ENCODE measurements at places on chromosomes 11 and 22. TPM values are rescaled to one million over a fixed set of nuclear protein-coding genes. Genes with fewer than 3 reads are reported as not detected.

DNA sequence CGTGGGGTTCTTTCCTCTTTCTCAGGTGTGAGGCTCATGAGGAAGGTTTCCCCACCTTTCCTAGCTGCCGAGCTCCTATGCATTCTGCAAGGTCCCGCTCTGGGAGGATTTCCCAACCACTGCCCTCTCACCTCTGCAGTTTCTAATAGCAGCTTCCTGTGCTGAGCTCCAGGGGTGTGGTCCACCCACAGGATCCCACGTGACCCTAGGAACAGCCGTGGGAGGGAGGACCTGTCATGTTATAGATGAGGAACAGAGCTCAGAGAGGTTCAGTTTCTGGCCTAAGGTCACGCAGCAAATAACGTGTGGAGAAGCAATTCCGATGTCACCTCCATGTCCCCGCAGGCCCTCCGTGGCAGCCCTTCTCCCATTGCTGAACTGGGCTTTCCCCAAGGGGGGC lies 38.5 kb downstream of the FLRT1 start:
- no peak for DNase-seq
- no peaks in the 10 kb centered on the region for H3K4me1 ChIP-seq

DNA sequence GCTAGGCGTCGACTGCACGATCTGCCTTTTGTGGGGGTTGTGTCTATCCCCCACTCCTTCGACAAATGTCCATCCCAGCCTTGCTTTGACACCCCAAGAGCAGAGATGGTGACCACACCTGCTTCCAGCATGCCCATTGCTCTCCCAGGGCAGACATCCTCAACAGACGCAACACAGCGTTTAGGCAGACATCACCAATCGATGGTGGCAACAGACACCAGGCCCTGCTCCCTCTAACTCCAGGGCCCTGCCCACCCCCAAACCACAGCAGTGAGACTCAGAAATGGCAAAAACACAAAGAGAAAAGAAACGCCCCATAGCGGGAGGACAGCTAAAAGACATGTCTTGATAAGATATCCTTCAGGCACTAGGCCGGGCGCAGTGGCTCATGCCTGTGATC lies 150.9 kb downstream of the CRYBB2 start:
- no peaks in the 10 kb centered on the region for H3K27me3 ChIP-seq
- H3K36me3 ChIP-seq: peaks cover 5% of the 10 kb centered on the region
- no peak overlapping the region for H3K4me3 ChIP-seq
- no peak for DNase-seq
- H3K4me1 ChIP-seq: no peaks in the 10 kb centered on the region

GRCh38 chr11:26137651-26138050 lies 194.3 kb upstream of the ANO3 start:
- H3K36me3 ChIP-seq: no peaks in the 10 kb centered on the region
- H3K4me1 ChIP-seq: no peaks in the 10 kb centered on the region
- no peak overlapping the region for H3K27ac ChIP-seq
- no peak overlapping the region for H3K4me3 ChIP-seq
- DNase-seq: no peak
- H3K27me3 ChIP-seq: no peaks in the 10 kb centered on the region

DNA sequence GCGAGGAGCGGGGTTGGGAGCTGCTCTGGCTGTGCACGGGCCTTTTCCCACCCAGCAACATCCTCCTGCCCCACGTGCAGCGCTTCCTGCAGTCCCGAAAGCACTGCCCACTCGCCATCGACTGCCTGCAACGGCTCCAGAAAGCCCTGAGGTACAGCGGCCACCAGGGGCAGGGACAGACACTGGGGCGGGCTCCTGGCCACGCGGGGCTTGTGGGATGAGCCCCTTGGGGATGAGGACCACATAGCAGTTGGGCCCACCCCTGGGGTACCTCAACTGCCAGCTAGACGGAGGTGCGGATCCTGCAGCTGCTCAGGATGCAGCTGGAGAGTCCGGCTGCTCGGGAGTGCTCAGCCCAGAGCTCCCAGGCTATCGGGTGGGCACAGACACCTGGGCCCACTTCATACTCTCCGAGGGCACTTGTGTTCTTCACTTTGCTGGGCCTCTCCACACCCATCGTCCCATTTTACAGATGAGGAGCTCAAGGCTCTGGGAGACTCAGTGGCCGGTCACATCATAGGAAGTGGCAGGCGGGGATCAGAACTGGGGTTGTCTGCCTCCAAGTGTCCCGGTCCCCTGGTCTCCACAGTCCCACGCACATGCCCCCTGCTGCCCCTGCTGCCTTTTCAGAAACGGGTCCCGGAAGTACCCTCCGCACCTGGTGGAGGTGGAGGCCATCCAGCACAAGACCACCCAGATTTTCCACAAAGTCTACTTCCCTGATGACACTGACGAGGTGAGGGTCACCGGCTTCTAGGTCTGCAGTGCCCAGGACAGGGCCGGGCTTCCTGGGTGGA lies 77.6 kb downstream of the MYO7A start:
- no peak overlapping the region for H3K4me3 ChIP-seq
- no peaks in the 10 kb centered on the region for H3K27me3 ChIP-seq
- H3K4me1 ChIP-seq: no peaks in the 10 kb centered on the region
- no peak overlapping the region for H3K27ac ChIP-seq
- DNase-seq: no peak

DNA sequence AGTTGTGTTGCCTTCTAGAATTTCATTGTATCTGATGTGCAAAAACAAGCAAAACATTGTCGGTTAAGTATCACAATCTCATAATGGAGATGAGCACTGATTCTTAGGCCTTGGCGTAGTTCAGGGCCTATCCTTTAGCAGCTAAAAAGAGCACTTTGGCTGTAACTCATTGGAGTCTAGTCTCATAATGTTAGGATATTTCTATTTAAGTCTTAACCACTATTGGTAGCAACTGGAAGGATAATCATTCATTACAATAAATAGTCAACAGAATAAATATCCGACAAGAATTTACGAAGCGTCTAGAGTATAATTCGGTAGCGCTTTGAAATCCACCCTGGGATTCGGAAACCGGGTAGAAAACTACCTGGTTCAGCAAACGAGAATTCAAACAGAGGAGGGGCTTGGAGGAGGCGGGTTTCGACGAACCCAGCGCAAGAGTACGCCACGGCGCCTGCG lies 461 bp upstream of the EED start:
- peaks cover 12% of the 10 kb centered on the region for H3K4me1 ChIP-seq
- H3K27me3 ChIP-seq: no peaks in the 10 kb centered on the region
- H3K27ac ChIP-seq: peak overlapping the region; percentile 98
- DNase-seq: no peak
- peaks cover 5% of the 10 kb centered on the region for H3K36me3 ChIP-seq

DNA sequence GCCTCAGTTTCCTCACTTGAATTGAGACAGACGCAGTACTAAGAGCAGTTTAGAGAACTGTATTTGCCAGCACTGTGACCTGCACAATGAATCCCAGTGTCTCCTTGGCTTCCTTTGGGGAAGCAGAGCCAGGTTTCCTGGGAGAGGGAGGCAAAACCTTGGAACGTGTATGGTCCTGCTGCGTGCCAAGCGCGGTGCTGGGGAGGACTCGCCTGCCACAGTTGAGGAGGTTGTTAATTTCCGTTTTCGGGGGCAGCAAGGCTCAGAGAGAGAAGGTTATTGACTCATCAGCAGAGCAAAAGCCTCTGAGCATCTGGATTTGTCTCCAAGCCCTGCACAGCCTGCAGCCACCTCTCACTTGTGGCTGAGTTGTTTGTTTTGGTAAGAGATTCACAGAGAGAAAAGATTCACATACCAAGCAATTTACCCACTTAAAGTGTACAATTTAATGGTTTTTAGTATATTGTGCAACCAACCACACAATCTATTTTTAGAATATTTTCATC lies 10.8 kb downstream of the SYT12 start:
- H3K27me3 ChIP-seq: no peaks in the 10 kb centered on the region
- DNase-seq: no peak
- H3K4me1 ChIP-seq: peaks cover 32% of the 10 kb centered on the region
- no peak overlapping the region for H3K27ac ChIP-seq
- no peak overlapping the region for H3K4me3 ChIP-seq

GRCh38 chr11:119081682-119082260 lies 2.9 kb upstream of the HMBS start:
- no peak for DNase-seq
- no peak overlapping the region for H3K27ac ChIP-seq
- peaks cover 19% of the 10 kb centered on the region for H3K36me3 ChIP-seq

- no peak for DNase-seq
- H3K36me3 ChIP-seq: no peaks in the 10 kb centered on the region
- no peaks in the 10 kb centered on the region for H3K4me1 ChIP-seq
- H3K27ac ChIP-seq: no peak overlapping the region
- no peak overlapping the region for H3K4me3 ChIP-seq
- H3K27me3 ChIP-seq: no peaks in the 10 kb centered on the region
Measured at GRCh38 chr11:56799691-56800210, 51.3 kb upstream of the OR9G4 start.

GRCh38 chr11:123431619-123432018 lies 1.6 kb downstream of the GRAMD1B start:
- no peak overlapping the region for H3K27ac ChIP-seq
- H3K4me3 ChIP-seq: peak overlapping the region; percentile 87
- no peak for DNase-seq
- no peaks in the 10 kb centered on the region for H3K27me3 ChIP-seq
- peaks cover 3% of the 10 kb centered on the region for H3K4me1 ChIP-seq
- H3K36me3 ChIP-seq: no peaks in the 10 kb centered on the region

- H3K4me3 ChIP-seq: no peak overlapping the region
- H3K4me1 ChIP-seq: no peaks in the 10 kb centered on the region
- H3K36me3 ChIP-seq: no peaks in the 10 kb centered on the region
- DNase-seq: no peak
Measured at GRCh38 chr11:17691550-17691949, 27.8 kb upstream of the MYOD1 start.

GRCh38 chr11:96798445-96798844 lies 408.6 kb downstream of the JRKL start:
- no peaks in the 10 kb centered on the region for H3K4me1 ChIP-seq
- no peaks in the 10 kb centered on the region for H3K27me3 ChIP-seq
- H3K36me3 ChIP-seq: no peaks in the 10 kb centered on the region
- DNase-seq: no peak
- no peak overlapping the region for H3K4me3 ChIP-seq

- no peak overlapping the region for H3K4me3 ChIP-seq
- no peak for DNase-seq
- H3K27ac ChIP-seq: no peak overlapping the region
- H3K36me3 ChIP-seq: no peaks in the 10 kb centered on the region
Measured at GRCh38 chr11:69915151-69915500, 95.9 kb upstream of the FGF3 start.

DNA sequence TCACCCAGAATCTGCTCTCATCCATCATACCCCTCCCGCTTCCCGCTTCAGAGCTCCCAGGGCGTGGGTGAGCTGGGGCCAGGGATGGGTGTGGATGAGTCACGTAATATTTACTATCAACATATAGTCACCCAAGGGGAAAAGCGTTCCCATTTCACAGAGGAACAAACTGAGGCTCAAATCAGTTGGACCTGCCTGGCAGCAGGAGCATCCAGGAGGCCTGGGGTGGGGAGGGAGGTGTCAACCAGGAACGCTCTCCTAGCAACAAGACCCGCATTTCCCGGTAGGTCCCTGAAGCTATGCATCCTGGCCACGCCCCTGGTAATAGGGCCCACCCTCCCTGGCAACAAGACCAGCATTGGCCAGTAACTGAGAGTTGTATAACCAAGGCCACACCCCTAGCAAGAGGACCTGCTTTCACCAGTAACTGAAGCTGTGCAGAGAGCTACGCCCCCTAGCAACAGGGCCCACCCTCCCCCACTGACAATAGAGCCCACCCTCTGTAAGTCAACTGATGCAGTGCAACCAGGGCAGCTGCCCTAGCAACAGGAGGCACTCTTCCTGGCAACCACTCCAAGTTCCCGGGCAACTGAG lies 32.7 kb upstream of the TXNRD2 start:
- no peaks in the 10 kb centered on the region for H3K4me1 ChIP-seq
- no peak overlapping the region for H3K27ac ChIP-seq
- H3K27me3 ChIP-seq: no peaks in the 10 kb centered on the region
- DNase-seq: no peak
- H3K36me3 ChIP-seq: no peaks in the 10 kb centered on the region

- H3K4me1 ChIP-seq: peaks cover 26% of the 10 kb centered on the region
- H3K36me3 ChIP-seq: no peaks in the 10 kb centered on the region
Measured at GRCh38 chr11:122714484-122714883, 59.0 kb downstream of the UBASH3B start.

DNA sequence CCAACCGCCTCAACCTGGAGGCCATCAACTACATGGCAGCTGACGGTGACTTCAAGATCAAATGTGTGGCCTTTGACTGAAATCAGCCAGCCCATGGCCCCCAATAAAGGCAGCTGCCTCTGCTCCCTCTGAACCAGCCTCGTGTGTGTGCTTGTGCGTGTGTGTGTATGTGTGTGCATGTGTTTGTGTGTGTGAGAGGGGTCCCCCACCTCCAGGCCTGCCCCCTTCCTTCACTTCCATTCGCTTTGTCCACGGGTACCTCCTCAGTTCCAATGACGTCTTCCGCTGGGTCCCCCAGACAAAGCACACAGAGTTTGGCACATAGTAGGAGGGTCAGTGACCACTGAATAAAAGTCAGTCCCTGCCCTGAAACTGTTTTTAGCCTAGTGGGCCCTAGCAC lies 4.2 kb downstream of the LGALS1 start:
- H3K4me1 ChIP-seq: peaks cover 23% of the 10 kb centered on the region
- H3K4me3 ChIP-seq: no peak overlapping the region
- H3K27me3 ChIP-seq: no peaks in the 10 kb centered on the region
- H3K36me3 ChIP-seq: peaks cover 2% of the 10 kb centered on the region

- no peak overlapping the region for H3K27ac ChIP-seq
- H3K4me3 ChIP-seq: no peak overlapping the region
- no peaks in the 10 kb centered on the region for H3K36me3 ChIP-seq
- H3K4me1 ChIP-seq: no peaks in the 10 kb centered on the region
- peaks cover 4% of the 10 kb centered on the region for H3K27me3 ChIP-seq
Measured at GRCh38 chr11:129277198-129277843, 85.2 kb upstream of the ARHGAP32 start.

DNA sequence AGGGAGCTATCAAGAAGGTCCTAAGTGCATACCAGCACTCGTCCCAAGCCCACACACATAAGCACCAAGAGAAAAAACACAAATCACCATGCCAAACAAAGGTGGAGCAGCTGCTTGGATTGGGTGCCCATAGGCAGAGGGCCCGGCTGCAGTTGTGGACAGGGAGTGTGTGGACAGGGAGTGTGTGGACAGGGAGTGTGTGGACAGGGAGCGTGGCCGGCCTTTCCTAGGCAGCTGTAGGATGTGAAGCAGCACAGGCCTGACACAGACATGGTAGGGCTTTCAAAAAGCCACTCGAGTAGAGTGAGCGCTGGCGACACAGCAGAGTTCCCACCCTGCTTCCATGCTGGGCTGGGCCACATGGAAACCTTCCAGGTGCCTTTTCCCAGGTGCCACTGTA lies 3.5 kb downstream of the RTL6 start:
- H3K27ac ChIP-seq: no peak overlapping the region
- H3K27me3 ChIP-seq: no peaks in the 10 kb centered on the region
- no peak overlapping the region for H3K4me3 ChIP-seq
- H3K36me3 ChIP-seq: no peaks in the 10 kb centered on the region
- no peaks in the 10 kb centered on the region for H3K4me1 ChIP-seq

The APOL5 gene
- not detected for total RNA-seq

The MS4A6E gene
- total RNA-seq: not detected

The BATF2 gene
- total RNA-seq: 0.98 TPM

The TIGD3 gene
- total RNA-seq: 1.3 TPM

The PLAAT5 gene
- not detected for total RNA-seq

The FGF3 gene
- not detected for total RNA-seq

The JHY gene
- total RNA-seq: 4.4 TPM

The ATXN10 gene
- total RNA-seq: 166 TPM
